ENCODE measurements at places on chromosomes 7 and 10.
A peak's percentile ranks its signal among the peaks of the same experiment; 100 is the strongest.

GRCh38 chr7:7317850-7318249 lies 135.5 kb downstream of the C1GALT1 start:
- H3K27me3 ChIP-seq = no peaks in the 10 kb centered on the region
- DNase-seq = no peak
- no peaks in the 10 kb centered on the region for H3K4me1 ChIP-seq
- no peak overlapping the region for H3K4me3 ChIP-seq

DNA sequence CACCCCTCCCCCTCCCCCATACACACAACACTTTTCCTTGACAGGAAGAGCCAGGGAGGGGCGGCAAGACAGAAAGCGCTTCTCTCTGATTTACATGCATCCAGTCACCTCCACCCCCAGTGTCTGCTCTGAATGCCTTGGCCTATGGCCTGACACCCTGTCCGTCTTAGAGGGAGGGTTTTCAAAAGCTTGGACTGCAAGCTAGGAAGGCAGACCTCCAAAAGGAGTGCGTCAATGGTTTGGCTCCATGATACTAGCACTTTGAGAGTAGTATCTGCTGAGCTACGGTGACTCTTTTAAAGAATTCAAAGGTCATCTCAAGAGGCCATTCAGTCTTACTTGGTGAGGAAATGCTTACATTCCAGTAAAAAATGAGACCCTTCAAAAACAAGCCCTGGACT lies 20.3 kb upstream of the PAX2 start:
- H3K4me3 ChIP-seq = no peak overlapping the region
- no peak for DNase-seq

- H3K27ac ChIP-seq = no peak overlapping the region
- H3K4me1 ChIP-seq = peaks cover 1% of the 10 kb centered on the region
- DNase-seq = peak; percentile 42
- no peaks in the 10 kb centered on the region for H3K36me3 ChIP-seq
Observed at GRCh38 chr7:131692131-131692960, 135.9 kb upstream of the PODXL start.

DNA sequence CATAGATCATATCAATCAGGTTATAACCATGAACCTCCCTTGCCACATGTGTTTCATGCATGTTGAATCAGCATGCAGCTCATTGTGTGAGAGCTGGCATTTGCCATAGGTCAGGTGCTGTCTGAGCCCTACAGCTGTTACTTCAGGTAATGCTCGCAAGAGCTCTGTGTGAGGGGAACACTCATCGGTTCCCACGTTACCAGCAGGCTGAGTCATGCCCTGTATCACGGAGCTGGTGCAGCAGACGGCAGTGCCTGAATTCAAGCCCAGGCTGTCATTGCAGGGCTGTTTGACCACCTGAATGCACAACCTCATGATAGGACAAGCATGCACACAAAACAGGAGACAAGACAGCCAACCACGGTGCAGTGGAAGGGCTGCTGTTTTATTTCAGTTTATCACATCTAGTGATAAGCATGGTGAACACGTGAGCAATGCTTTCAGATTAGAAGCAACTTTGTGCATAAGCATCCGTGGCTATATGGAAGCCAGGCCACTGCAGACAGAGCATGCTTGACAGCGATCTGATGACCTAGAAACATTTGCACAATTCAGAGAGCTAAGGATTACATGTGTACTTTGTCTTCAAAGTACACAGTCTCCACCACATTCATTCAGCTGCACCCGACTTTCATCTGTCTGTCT lies 56.4 kb upstream of the PFKP start:
- H3K4me1 ChIP-seq = no peaks in the 10 kb centered on the region
- H3K36me3 ChIP-seq = no peaks in the 10 kb centered on the region
- no peak for DNase-seq
- H3K27ac ChIP-seq = no peak overlapping the region
- H3K4me3 ChIP-seq = no peak overlapping the region

GRCh38 chr7:31688996-31689395 lies 2.0 kb downstream of the PPP1R17 start:
- H3K4me3 ChIP-seq = no peak overlapping the region
- no peak overlapping the region for H3K27ac ChIP-seq
- no peak for DNase-seq
- no peaks in the 10 kb centered on the region for H3K27me3 ChIP-seq
- no peaks in the 10 kb centered on the region for H3K36me3 ChIP-seq

DNA sequence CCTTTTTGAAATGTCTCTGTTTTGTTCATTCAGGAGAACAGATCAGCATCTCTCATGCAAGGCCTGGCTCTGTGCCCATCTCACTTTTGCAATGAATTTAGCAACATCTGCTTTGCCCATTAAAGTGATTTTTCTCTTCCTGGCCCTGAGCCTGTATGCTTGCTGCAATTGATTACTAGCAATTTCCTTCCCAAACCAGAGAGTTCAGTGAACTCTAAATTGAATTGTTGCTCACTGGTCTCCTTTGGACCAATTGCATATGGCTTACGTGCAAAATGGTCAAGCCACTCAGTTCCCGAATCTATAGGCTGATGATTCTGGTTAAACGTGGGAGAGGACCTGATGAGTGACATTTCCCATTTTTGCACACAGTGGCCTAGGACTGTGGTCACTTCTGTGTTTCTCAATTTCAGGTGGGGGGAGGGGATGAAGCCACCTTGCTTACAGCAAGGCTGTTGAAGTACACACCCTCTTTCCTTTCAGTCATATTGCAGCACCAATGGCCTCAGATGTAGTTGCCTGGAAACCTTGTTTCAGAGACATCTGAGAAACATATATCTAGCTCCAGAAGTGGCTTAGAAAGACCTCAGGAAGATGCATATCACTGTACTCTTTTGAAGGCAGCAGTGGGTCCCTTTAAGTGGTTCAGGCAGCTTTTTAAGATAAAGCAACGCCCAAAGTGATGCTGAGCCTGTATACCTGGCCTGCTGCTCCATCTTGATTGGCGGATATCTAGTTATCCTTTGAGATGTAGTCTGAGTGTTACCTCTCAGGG lies 201.4 kb downstream of the PTEN start:
- peaks cover 12% of the 10 kb centered on the region for H3K27me3 ChIP-seq
- H3K4me3 ChIP-seq = peak overlapping the region; percentile 10
- peaks cover 43% of the 10 kb centered on the region for H3K4me1 ChIP-seq
- DNase-seq = peak; percentile 37

GRCh38 chr7:155843426-155844018 lies 31.3 kb upstream of the SHH start:
- peaks cover 6% of the 10 kb centered on the region for H3K27me3 ChIP-seq
- no peak overlapping the region for H3K4me3 ChIP-seq
- no peaks in the 10 kb centered on the region for H3K36me3 ChIP-seq
- no peak overlapping the region for H3K27ac ChIP-seq
- DNase-seq = no peak

- H3K27ac ChIP-seq = peak overlapping the region; percentile 99
- H3K27me3 ChIP-seq = no peaks in the 10 kb centered on the region
- no peak overlapping the region for H3K4me3 ChIP-seq
- H3K36me3 ChIP-seq = peaks cover 16% of the 10 kb centered on the region
Observed at GRCh38 chr10:11165591-11166543, 148.2 kb downstream of the CELF2 start.

DNA sequence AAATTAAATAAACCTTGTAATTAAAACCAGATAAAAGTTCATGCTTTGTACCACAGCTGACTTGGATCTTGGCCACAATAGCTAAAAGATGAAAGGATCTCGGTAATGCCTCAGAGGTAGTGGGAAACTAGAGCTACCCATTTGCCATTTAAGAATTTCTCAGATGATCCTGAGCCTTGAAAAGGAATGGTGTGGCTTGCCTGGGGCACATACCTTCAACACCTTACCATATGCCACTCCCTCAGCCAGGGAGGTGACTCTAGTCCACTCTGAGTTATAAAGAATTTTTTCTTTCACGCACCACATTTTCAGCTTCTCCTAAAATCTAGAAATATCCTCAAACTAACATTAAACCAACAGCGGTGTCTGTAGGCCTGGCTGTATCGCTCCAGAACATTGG lies 516.3 kb upstream of the TEX47 start:
- no peak overlapping the region for H3K27ac ChIP-seq
- no peaks in the 10 kb centered on the region for H3K36me3 ChIP-seq
- H3K4me1 ChIP-seq = no peaks in the 10 kb centered on the region

- H3K4me3 ChIP-seq = no peak overlapping the region
- no peaks in the 10 kb centered on the region for H3K4me1 ChIP-seq
- DNase-seq = no peak
Observed at GRCh38 chr10:103645141-103646054, 151.9 kb downstream of the NEURL1 start.

DNA sequence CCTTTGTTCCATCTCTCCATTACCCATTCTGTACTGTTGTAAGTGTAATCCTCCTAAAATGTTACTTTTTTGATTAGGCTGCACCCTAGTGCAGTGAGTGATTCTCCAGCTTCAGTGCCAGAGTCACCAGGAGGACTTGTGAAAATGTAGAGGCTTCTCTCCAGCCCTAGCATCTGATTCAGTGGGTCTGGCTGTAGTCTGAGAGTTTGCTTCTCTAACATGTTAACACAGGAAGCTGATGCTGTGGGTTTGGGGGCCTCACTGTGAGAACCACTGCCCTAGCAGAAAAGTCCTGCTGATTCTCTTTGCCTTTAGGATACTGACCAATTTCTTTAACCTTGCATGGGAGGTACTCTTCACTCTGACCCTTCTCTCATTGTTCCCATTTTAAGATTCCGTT lies 24.4 kb downstream of the CSGALNACT2 start:
- no peaks in the 10 kb centered on the region for H3K27me3 ChIP-seq
- peaks cover 40% of the 10 kb centered on the region for H3K36me3 ChIP-seq
- DNase-seq = no peak
- H3K27ac ChIP-seq = no peak overlapping the region
- H3K4me1 ChIP-seq = peaks cover 29% of the 10 kb centered on the region
- no peak overlapping the region for H3K4me3 ChIP-seq

DNA sequence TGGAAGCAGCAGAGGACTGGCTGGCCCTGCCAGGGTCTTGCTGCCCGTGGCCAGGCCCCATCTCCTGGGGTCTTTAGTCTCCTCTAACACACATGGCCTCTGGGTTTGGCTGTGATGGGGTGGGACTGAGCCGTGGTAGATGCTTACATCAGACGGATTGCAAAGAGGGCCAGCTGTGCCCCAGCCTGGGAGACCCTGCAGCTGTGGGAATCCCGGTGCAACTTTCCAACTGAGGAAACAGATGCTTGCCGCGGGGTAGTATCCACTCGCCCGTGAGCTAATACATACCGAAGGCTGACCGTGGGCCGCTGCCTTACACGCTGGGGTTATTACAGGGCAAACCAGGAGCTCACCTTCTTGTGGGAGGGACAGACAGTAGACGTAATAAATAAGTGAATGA lies 24.1 kb upstream of the SH2B2 start:
- no peaks in the 10 kb centered on the region for H3K4me1 ChIP-seq
- no peaks in the 10 kb centered on the region for H3K36me3 ChIP-seq
- H3K27me3 ChIP-seq = peaks cover 4% of the 10 kb centered on the region
- DNase-seq = no peak

GRCh38 chr7:152673897-152674296 lies 2.0 kb downstream of the XRCC2 start:
- DNase-seq = no peak
- peak overlapping the region; percentile 34 for H3K4me3 ChIP-seq
- H3K36me3 ChIP-seq = peaks cover 17% of the 10 kb centered on the region

- no peaks in the 10 kb centered on the region for H3K4me1 ChIP-seq
- H3K4me3 ChIP-seq = no peak overlapping the region
- no peak for DNase-seq
- no peaks in the 10 kb centered on the region for H3K27me3 ChIP-seq
- no peaks in the 10 kb centered on the region for H3K36me3 ChIP-seq
Observed at GRCh38 chr7:16295558-16295957, 125.8 kb downstream of the CRPPA start.

DNA sequence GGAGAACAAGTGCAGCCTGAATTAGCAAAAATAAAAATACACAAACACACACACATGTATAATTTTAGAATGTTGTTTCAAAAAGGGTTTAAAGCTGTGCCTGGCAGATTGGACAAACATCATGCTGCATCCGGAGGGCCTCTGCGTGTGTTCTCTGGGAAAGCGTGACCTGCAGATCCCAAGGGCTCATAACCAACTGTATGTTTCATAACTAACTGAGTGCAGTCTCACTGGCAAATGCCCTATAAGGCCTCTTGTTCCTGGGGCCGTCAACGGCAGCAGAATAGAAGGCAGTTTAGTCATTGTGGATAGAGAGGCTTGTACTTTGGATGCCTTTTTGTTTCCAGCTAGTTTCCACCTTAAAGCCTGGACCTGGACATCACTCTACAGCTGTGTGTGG lies 243.8 kb upstream of the KIAA1217 start:
- H3K27me3 ChIP-seq = no peaks in the 10 kb centered on the region
- no peak overlapping the region for H3K27ac ChIP-seq
- H3K4me3 ChIP-seq = no peak overlapping the region
- DNase-seq = no peak
- no peaks in the 10 kb centered on the region for H3K4me1 ChIP-seq

DNA sequence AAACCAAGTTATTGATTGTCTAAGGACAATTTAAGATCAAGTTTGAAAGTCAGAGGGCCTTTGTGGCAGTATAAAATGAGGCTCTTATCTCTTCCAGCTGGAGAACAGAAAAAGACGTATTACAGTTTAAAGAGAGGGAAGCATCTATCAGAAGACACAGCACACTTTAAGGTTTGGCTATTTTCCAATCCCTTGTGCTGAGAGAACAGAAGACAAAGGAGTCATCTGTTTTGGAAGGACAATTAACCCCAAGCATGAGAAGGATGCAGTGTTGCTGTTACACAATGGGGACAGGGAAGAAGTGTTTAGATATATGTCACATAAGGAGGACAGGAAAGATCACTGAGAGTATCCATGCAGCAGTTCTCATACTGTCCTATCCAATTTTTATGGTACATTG lies 1224.2 kb upstream of the SORCS1 start:
- H3K4me3 ChIP-seq = no peak overlapping the region
- no peak overlapping the region for H3K27ac ChIP-seq
- no peaks in the 10 kb centered on the region for H3K36me3 ChIP-seq

GRCh38 chr10:76868098-76868977 lies 769.3 kb downstream of the KCNMA1 start:
- no peaks in the 10 kb centered on the region for H3K36me3 ChIP-seq
- H3K27ac ChIP-seq = no peak overlapping the region
- H3K27me3 ChIP-seq = no peaks in the 10 kb centered on the region
- DNase-seq = no peak
- no peaks in the 10 kb centered on the region for H3K4me1 ChIP-seq
- no peak overlapping the region for H3K4me3 ChIP-seq

DNA sequence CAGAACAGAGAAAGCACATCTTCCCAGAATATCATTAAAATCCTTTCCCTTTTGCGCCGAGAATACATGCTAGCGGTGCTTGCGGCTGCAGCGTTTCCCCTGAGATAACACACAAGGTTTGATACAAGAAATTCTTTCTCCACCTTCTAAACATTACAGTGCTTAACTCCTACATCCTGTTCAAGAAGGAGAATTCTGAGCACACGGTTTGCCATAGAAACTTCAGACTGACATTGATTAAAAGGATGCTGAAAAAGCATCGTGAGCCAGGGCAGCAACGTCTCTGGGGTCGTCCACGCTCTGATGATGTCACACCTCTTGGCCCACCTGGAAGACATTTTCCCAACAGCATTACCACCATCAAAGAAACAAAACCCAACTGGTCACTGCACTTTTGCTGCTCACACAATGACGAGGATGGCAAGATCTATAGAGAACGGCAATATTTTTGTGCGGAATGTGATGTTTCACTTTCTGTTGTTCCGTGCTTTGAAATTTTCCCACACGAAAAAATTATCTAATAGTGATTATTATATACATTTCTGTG lies 27.0 kb upstream of the PRSS1 start:
- H3K36me3 ChIP-seq = no peaks in the 10 kb centered on the region
- H3K27ac ChIP-seq = peak overlapping the region; percentile 54
- peaks cover 13% of the 10 kb centered on the region for H3K4me1 ChIP-seq
- DNase-seq = no peak
- peak overlapping the region; percentile 69 for H3K4me3 ChIP-seq

- DNase-seq = no peak
- no peak overlapping the region for H3K4me3 ChIP-seq
- peaks cover 6% of the 10 kb centered on the region for H3K27me3 ChIP-seq
- H3K36me3 ChIP-seq = no peaks in the 10 kb centered on the region
- no peak overlapping the region for H3K27ac ChIP-seq
Observed at GRCh38 chr10:10462151-10462941, 555.3 kb upstream of the CELF2 start.

All from T-helper 2 cell treated with Interferon-gamma antibody and Interleukin-4, amounts not matched to agents 5 μg/mL and 100 μg/mL, for 36 hours (primary cell).